ENCODE measurements at places on chromosomes 7 and 10.

- peak; percentile 92 for DNase-seq
Measured at GRCh38 chr7:150978126-150978789, at the start of gene KCNH2. KCNH2 (minus strand) TSS chr7:150978321; CDS start chr7:150977913, 408 bp downstream.

- DNase-seq, result no peak
Measured at GRCh38 chr7:130960208-130960988, 226.4 kb upstream of the KLF14 start.

GRCh38 chr10:73886661-73887293 is 12.4 kb upstream of the CAMK2G start:
- DNase-seq, result no peak

DNA sequence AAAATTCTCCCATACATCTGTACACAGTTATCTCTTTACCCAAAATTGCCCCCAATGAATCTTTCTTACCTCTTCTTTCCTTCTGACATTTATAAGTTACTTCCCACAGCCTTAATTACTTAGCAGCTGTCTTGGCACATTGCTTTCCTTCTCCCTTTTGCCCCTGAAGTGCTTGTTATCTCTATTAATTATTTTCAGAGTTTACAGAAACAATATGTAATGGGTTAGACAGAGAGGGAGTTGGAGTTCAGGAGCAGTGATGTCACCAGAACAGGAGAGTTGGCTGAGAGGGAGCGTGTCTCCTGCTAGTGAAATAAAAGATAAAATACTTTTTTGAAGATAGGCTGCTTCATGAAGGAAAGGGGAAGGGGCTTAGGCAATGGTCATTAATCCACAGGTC is 57.4 kb downstream of the ITGB8 start:
- no peak for DNase-seq

- no peak for DNase-seq
Measured at GRCh38 chr7:96300986-96301385, 20.9 kb downstream of the SLC25A13 start.

DNA sequence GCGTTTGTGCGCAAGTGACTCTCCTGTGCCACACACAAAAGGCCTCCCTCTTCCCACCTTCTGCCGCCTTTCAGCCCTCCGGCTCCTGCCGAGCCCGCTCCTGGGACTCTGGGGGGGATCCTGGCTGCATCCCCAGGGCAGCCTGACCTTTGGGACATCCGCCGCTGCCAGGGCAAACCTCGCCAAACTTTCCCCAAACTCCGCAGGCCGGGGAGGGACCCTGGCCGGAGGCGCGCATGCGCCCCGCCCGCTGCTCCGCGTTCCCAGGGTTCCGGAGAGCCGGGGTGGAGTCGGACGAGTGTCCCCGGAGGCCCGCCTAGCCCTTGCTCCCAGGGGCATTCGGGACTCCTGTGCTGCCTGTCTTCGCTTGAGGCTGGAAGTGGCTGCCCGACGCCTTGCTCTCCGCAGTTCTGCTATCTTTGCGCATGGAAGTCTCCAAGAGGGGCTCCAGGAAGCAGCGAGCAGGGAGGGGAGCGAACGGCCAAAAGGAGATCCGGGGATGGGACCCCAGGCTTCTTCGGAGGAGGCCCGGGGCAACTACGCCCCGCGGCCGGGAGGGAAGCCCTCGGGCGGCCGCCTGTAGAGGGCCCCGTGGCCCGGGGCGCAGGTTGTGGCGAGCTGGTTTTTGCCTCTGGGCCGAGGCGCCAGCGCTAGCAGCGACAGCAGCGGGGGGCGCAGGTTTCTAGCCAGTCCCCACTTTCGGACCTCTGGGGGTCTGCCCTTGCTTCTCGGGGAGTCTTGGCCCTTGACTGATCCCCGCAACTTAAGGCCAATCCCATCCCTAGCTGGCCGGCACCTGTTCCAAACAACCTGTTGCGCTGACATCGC is 7.0 kb downstream of the PTF1A start:
- peak; percentile 80 for DNase-seq

- no peak for DNase-seq
Measured at GRCh38 chr10:125548356-125548755, 134.6 kb downstream of the TEX36 start.

GRCh38 chr7:101127460-101128039 is 646 bp downstream of the SERPINE1 start:
- DNase-seq, result no peak

- DNase-seq, result no peak
Measured at GRCh38 chr10:46544989-46545791, 11.3 kb downstream of the GPRIN2 start.

- DNase-seq, result no peak
Measured at GRCh38 chr10:1104971-1105370, 48.8 kb downstream of the WDR37 start.

GRCh38 chr10:75127471-75127870 is 16.0 kb downstream of the SAMD8 start:
- no peak for DNase-seq

DNA sequence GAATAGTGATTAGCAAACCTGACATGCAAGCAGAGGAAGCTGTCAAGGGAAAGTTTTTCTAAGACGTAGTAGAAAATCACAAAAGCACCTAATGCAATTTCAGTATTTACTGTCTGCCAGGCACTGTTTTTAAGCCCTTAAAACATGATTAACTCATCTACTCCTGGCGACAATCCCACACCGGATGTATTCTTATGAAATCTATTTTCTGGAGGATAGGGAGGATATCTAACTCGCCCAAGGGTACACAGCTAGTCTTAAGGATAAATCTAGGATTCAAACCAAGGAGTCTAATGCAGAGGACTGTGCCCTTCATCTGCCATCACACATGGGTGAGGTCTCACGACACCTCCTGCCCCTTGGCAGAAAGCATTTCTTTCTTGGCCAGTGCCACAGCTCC is 47.8 kb upstream of the FIGNL1 start:
- DNase-seq, result no peak

DNA sequence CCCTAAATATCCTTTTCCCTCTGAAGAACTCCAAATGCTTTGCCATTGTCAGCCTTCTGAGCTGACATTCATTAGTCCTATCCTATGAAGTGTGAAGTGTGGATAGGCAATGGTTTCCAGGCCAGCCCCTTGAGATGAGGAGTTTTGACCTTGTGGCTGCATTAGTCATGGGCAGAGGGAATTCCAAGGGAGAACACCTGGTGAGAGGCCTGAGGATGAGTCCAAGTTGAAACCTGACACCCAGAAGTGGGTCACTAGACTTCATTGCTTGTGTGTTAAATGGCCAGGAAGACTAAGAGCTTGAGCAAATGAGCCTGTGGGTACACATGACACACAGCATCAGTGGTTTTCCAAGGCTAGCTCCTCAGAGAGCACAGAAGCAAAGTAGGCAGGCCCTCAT is 260.8 kb downstream of the SKAP2 start:
- no peak for DNase-seq

GRCh38 chr10:4707221-4707620 is 118.8 kb upstream of the AKR1E2 start:
- DNase-seq, result no peak

DNA sequence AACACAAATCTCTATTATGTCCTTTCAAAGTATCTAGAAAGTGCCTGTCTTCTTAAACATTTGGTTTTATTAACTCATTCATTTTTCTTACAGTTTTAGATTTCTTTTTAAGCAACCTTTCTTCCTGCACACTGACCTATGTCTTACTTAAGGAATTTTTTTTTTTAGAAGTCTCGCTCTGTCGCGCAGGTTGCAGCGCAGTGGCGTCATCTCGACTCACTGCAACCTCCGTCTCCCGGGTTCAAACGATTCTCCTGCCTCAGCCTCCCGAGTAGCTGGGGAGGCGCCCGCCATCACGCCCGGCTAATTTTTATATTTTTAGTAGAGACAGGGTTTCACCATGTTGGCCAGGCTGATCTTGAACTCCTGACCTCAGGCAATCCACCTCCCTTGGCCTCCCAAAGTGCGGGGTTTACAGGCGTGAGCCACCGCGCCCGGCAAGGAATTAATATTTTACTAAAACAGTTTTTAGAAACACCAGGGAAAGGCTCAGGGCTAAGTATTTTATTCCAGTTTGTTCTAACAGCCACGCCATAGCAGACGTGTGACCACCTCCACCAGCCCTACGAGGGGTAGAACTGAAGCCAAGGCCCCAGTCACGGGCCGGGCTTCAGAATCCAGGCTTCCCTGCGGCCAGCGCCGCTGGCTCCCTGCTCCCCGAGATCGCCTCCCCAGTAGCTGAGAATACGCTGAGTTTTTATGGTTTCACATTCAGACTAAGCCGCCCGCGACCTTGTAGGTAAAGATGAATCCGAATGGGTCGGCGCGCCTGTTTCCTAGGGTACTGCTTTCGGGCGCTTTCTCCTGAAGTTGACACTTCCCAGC is 941 bp upstream of the LUC7L2 start:
- DNase-seq, result no peak

- DNase-seq, result no peak
Measured at GRCh38 chr10:32987172-32987571, 29.1 kb upstream of the ITGB1 start.

- no peak for DNase-seq
Measured at GRCh38 chr7:137488038-137488437, 144.5 kb upstream of the PTN start.

DNA sequence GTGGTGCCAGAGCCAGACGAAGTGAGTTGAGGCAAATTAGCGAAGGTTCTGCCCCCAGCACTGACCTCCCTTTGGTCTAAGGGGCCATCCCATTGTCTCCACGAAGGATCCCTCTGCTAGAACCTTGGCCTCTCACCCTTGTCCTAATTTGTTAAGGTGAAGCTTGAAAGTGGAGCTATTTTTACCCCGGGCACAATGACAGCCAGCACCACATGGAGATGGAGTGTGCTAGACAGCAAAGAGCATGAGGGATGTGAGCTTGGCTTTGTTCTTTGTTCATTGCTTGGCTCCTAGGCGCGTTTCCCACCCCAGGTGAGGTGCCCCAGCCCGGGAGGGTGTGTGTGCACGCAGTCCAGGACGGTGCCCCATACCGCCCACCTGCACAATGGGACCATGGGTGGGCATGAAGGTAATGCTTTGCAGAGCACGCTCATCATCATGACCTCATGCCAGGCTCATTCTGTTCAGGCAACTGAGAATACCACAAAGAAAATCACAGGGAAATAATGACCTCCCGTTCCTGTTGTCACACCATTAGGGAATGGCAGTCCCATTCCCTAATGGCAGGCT is 361.0 kb upstream of the FZD8 start:
- no peak for DNase-seq

- no peak for DNase-seq
Measured at GRCh38 chr7:151597541-151598444, 78.1 kb upstream of the RHEB start.

- DNase-seq, result no peak
Measured at GRCh38 chr7:6238309-6238925, 34.0 kb downstream of the CYTH3 start.

- no peak for DNase-seq
Measured at GRCh38 chr10:31058795-31059703, 27.4 kb upstream of the ZNF438 start.

DNA sequence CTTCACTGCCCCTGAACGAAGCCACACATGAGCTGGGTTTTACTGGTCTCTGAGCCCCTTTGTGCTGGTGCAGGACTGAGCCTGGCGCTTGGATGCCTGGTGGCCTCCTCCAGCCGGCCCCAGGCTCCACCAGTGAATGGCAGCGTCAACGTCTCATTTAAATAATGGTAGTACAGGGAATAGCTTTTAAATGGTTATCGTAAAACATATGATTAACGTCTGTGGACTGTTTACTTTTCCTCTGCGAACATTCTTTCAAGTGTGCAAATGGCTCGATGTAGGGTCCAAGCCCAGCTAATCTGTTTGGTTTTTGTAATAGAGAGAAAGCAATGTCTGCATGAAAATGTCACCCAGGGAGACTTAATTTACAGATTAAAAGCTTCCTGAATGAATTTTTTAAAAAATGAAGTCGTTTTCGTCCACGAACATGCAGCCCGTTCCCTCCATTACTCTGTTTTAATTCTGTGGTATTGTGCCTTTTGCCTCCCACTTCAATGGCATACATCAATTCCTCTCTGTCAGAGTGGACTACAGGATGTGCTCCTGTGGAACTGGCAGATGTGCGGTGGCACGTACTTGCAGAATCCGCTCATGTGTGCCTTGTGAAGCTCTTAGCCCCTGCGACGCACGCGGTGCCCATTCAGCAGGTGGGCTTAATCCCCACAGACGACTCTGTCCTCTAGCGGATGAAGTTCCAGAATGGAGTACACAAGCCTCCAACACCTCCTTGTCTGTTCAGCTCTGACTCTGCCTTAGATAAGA is 192.7 kb downstream of the TCF7L2 start:
- no peak for DNase-seq

DNA sequence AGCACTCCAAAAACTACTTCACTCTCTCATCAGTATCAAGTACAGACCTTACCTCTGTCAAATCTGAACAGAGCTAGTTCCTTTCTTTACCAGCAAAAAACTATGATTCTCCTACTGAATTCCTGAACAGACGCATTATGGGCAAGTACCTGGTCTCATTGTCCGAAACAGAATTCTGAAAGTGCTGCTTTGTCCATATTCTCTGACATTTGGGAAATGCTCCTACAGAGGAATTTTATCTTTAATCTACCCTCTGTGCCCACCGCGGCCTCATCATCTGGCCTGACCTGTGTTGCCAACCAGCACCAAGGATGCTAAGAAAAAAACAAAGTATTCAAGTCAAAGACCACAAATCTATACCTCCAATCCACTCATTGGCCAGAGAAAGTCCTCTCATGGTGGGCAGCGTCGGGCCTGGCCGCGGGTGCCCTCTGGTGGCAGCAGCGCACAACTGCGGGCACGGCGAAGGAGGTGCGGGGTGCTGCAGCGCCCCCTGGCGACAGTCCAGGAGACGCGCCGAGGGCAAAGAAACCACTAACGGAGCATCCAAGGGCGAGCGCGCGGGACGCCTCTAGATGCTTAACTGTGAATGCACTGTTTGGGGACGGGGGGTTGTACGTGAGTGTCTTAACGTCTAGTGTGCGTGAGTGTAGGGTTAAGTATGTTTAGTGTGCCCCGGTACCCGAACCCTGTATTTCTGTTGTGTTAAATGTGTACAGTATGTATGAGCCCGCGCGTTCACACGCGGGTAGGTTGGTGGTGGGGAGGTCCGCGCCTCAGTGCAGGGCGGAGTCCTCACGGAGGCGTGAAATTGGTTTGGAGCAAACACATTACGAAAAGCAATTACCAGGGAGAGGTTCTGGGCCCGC is 5.0 kb upstream of the GBX1 start:
- peak; percentile 89 for DNase-seq

GRCh38 chr10:38007991-38008390 is 2.5 kb upstream of the ZNF33A start:
- DNase-seq, result no peak

GRCh38 chr7:1850111-1850975 is 180.3 kb downstream of the ELFN1 start:
- no peak for DNase-seq

Data from ecto neural progenitor cell (in vitro differentiated cells).